ENCODE measurements at places on chromosomes 12 and 14.

GRCh38 chr12:117526757-117527478, 165.5 kb upstream of the NOS1 start:
- no peak for DNase-seq

GRCh38 chr12:38258411-38258810, 58.2 kb upstream of the ALG10B start:
- no peak for DNase-seq

- DNase-seq: no peak
Measured at GRCh38 chr12:27303139-27304111, 29.2 kb upstream of the BMAL2 start.

GRCh38 chr12:53577941-53578352, 48.2 kb downstream of the ATF7 start:
- no peak for DNase-seq

GRCh38 chr14:67908052-67908754, 88.6 kb downstream of the RAD51B start:
- no peak for DNase-seq

DNA sequence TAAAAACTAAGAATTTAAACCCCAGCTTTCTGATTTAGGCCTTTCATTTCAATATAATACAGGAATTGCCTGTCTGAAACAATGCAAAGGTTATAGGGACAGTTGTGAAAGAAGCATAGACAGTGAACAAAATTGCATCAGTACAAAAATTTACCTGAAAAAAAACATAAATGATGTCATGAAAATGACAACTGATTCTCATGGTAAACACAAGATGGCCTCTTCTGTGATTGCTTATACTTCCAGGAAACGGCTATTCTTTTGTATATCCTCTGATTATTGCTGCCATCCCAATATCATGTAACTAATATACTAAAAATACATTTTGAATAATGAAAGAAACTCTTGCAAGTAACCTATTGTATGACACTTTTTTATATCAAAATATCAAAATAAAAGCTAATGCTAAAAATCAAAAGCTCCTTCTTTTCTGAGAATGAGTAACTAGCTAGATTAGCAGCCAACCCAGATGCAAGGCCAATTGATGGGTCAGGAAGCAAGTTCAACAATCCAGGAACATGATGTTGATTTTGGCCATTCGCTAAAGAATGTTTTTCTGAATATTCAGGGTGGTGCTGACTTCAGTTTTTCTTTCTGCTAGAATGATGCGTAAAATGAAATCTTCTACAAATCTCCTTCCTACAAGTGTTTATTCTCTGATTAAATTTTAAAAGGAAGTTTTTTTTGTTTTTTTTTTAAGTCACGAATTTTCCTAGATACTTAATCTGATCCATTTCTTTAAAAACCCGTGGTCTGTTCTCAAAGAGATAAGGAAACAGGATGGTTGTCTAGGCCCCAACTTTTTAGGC, 83.6 kb downstream of the ALX1 start:
- no peak for DNase-seq

DNA sequence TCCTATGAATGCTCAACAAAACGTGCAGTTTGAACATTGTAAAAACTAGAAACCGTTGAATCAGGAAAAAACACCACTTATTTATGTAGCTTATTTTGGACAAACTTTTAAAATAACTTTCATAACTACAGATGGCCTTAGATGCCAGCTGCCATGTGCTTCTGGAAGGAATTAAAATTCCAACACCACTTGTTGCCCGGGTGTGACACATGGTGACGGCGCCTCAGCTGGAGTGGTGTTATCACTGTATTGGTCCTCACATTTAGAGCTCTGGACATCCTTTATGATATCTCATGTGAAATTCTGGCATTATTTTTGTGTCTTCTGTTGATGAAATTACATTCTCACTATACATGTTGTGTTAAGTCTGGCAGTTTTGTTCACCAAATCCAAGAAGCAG, 211.0 kb downstream of the IPO8 start:
- no peak for DNase-seq

DNA sequence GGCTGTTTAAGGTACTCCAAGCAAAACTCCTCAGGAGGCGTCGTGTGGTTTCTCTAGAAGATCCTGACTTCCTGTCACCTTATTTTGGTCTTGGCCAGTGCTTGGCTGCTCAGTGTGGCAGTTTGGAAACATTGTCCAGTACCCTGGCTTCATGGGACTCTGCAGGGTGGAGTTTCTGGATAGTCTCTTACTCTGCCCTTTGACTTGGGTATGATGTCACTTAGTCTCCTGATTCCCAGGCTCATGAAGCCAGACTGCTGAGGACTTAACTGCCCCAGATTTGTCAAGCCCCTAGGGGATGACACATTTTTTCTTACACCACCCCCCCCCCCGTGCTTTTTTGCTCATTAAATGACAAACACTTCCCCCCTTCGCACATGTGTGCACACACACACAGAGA, 82.7 kb downstream of the ADCK1 start:
- no peak for DNase-seq

DNA sequence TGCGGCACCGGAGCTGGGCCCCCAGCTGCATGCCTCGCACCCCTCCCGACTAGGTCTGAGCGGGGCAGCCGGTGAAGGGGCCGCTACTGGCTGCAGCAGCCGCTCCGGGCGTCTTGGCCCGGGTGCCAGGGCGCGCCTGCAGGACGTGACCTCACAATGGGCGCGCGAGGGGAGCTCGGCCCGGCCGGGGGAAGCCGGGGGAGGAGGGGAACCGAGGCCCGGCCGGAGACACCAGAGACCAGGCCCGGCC, 353 bp downstream of the BAG5 start:
- no peak for DNase-seq

GRCh38 chr14:61553730-61554641, 141.3 kb upstream of the HIF1A start:
- DNase-seq: no peak

GRCh38 chr14:20440882-20441281, 4.9 kb upstream of the KLHL33 start:
- no peak for DNase-seq

DNA sequence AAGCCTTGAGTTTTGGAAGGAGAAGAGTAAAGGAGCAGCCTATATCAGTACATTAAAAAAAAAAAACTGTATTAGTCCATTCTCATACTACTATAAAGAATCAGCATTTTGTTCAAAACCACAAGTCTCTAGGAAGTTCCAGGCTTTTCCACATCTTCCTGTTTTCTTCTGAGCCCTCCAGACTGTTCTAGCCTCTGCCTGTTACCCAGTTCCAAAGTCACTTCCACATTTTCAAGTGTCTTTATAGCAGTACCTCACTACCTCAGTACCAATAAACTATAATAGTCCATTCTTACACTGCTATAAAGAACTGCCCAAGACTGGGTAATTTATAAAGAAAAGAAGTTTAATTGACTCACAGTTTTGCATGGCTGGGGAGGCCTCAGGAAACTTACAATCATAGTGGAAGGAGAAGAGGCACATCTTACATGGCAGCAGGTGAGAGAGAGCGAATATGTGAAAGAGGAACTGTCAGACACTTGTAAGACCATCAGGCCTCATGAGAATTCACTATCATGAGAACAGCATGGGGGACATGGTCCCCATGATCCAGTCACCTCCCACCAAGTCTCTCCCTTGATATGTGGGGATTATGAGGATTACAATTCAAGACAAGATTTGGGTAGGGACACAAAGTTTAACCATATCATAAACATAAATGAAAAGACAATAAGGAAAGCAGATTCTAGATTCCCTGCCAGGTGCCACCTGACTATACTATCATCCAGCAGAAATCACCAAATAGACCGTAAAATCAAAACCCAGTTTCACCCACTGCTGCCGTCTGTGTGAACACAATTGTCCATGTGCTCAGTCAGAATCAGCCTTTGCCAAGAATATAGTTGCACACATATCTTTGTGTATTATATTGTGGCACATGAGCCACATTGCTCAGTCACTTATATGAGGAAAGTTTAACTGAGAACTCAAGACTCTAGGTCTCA, 27.8 kb downstream of the TOGARAM1 start:
- DNase-seq: no peak

DNA sequence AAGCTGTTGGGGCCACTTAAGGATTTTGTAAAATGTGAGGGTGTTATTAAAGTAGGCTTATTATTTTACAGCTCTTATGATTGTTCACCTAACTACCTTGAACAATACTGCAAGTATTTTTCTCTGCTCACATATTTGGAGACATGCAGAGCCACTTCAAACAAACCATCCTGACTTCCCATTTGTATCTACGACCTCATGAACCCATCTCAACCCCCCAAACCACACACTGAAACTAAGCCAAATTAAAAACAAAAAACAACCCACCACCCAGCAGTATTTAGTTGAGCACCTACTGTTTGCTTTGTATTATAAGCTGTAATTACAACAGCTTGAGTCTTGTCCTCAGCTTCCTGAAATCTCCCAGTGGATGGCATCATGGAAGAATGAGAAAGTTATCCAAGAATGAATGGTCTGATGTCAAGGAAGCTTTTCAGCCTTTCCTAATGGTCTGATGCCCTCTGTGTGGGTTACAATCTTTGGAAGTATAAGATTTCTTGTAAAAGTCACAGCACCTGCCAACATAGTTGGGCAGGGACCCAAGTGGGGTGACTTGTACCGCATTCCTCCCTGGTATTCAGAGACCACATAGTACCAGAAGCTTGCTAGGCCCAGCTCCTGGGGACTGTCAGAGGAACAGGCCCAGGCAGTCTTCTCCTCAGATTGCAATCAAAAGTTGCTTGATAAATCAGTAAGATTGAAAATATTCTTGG, 416.6 kb downstream of the ZFP36L1 start:
- DNase-seq: no peak

- no peak for DNase-seq
Measured at GRCh38 chr12:65926119-65926908, 102.0 kb downstream of the HMGA2 start.

GRCh38 chr14:81178063-81178462, 42.7 kb downstream of the GTF2A1 start:
- no peak for DNase-seq

GRCh38 chr12:109706747-109707469, 6.7 kb upstream of the FAM222A start:
- DNase-seq: no peak

DNA sequence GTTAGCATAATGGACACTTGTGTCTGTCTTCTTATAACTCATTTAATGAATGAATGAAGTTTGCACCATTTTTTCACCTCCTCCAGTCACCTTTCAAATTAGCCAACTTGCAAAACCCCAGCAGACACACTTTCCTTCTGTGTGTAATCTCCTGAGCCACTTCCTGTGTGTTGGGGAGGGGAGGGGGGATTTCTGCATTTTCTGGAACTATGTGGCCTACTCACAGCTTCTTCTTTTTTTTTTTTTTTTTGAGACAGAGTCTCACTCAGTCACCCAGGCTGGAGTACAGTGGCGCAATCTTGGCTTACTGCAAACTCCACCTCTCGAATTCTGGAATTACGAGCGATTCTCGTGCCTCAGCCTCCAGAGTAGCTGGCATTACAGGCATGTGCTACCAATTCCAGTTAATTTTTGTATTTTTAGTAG, 4.1 kb upstream of the SERPINA1 start:
- peak; percentile 84 for DNase-seq

GRCh38 chr14:67068251-67068650, 121.0 kb upstream of the GARIN2 start:
- DNase-seq: no peak

- DNase-seq: no peak
Measured at GRCh38 chr14:85198001-85198400, 331.9 kb upstream of the FLRT2 start.

- DNase-seq: no peak
Measured at GRCh38 chr12:4213471-4213870, 60.1 kb upstream of the CCND2 start.

GRCh38 chr14:59187802-59188460, 536 bp upstream of the DAAM1 start:
- DNase-seq: no peak

DNA sequence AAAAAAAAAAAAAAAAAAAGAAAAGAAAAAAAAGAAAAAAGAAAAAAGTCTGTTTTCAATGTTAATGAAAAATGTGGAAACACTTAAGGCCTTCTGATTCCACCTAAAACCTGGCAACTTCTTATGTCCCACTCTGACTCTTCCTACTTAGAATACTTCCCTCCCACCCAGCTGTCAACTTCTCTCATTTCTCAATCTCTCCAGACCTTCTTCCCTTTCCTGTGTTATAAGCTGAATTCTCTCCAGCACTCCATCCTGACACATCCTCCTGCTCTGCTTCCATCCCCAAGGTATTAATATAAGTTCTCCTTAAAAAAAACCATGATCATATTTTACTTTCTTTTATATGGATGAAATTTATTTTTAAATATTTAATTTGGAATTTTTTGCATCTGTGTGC, 20.3 kb upstream of the TMTC1 start:
- no peak for DNase-seq

DNA sequence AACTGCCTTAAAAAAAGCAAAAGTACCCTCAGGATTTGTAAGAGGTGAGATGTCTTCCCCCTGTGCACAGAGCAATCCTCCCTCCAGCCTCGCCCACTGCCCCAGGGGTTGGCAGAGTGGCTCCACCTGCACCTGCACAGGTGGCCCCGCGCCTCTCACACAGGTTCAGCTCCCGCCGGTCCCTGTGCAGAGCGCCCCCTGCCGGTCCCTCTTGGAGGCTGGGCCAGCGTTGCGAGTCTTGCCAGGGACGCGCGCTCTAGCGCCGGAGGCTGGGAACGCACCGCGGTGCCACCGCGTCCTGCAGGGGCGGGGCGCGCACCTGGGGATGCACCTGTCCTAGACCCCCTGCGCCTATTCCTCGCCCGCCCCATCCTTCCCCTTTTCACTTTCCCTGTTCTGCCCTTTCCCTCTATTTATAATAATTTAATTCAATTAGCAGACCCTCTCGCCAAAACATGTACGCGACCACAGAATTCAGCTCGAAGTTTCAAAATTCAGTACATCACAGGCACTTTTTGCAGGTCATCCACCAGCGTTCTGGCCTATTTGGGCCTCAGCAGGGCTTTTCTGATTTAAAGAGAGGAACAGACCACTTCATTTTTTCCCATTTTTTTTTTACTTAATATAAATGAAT, 618.6 kb downstream of the AACS start:
- peak; percentile 83 for DNase-seq

DNA sequence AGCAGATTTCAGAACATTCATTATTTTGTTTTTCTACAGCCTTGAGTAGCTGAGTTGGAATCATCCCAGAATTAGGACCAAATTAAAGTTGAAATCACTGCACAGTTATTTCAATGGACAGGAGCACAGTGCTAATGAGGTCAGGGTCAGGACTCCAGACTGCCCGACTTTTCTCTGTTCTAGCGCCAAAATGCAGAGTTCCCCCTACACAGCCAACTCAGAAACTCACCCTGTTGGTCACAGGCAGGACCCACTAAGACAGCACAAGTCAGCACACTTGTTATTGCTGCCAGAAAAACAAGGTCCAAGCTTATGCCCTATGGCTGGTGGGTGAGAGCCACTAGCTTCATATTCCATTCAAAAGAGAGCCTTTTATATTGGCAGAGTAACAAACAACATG, 198.1 kb upstream of the KRR1 start:
- no peak for DNase-seq

GRCh38 chr12:9079082-9079481, 36.6 kb downstream of the A2M start:
- DNase-seq: no peak

Measured in upper lobe of right lung (tissue), 1 donor.